ENCODE measurements at places on chromosomes 11 and 22.

- DNase-seq: no peak
Measured at GRCh38 chr11:108111126-108111525, 10.2 kb upstream of the ACAT1 start.

GRCh38 chr11:19055016-19055415, 5.5 kb downstream of the MRGPRX2 start:
- no peak for DNase-seq

GRCh38 chr11:75773595-75774353, 5.2 kb downstream of the DGAT2 start:
- DNase-seq: no peak

DNA sequence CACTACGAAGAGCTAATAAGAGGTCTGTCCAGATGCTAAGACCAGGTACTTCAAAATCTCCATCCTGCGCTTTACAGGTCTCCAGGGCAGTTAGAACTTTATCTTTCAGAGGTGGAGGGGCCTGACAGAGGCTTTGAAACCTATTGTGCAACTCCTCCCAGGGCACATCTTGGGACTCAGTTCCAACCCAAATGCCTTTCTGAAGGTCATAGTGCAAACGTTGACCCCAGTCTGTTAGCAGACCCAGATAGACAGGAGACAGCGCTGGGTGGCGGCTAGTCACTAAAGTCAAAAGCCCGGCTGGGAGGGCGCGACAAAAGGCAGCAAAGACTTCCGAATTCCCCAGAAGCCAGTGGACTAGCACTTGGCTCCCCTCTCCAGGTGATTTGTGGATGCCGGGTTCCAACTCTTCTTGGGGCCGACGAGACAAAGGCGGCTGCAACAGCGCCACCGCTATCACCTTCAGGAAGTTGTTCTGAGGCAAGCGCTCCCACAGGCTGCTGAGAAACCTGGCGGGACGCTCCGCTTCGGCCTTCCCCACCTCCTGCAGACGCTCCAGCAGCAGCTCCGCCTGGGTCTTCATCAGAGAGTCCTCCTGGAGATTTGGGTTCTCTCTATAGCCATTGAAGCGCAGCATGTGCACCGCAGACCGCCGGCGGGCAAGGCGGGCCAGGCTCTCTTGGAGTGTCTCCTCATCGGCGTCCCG, 728 bp downstream of the FANCF start:
- peak; percentile 31 for DNase-seq

DNA sequence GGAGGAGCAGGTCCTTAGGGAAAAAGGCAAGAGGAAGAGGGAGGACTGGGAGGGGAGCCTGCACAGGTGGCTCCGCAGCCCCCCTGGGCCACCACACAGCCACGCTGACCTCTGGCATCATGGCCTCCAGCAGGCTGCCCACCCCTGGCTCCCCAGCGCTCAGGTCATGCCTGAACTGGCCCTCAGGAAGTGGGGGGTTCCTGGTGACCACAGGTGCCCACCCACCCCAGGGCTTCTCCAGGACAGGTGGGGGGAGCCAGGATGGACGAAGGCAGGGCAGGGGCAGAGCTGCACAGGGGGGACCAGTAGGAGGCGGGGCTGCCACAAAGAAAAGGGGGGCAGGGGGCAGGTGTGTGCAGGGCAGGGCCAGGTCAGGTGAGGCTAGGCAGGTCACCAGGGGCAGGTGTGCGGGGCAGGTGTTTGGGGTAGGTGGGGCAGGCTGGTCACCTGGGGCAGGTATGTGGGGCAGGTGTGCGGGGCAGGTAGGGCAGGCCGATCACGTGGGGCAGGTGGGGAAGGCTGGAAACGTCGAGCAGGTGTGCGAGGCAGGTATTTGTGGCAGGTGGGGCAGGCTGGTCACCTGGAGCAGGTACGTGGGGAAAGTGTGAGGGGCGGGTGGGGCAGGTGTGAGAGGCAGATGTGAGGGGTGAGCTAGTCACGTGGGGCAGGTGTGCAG, 997 bp downstream of the DEAF1 start:
- no peak for DNase-seq

GRCh38 chr11:79129702-79130101, 311.1 kb downstream of the TENM4 start:
- no peak for DNase-seq

DNA sequence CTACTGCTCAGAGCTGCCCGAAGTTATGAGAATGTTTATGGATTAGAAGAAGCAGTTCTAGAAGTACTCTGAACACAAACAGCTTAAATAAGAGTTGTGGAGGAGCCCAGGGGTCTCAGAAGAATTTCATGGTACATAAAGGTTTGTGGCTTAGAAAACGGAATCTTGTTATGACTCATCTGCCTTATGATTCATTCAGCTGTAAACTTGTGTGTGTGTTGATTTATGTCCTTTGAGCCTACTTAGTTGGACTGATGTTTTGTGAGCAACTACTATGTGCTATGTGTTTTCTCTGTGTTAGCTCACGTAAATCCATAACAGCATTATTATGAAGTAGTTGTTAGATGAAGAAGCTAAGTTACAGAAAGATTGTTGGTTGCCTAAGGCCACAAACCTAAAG, 203.7 kb downstream of the PGR start:
- no peak for DNase-seq

GRCh38 chr22:42788021-42788420, 67.4 kb upstream of the A4GALT start:
- DNase-seq: no peak

- DNase-seq: no peak
Measured at GRCh38 chr11:83302151-83302550, 16.0 kb upstream of the CCDC90B start.

DNA sequence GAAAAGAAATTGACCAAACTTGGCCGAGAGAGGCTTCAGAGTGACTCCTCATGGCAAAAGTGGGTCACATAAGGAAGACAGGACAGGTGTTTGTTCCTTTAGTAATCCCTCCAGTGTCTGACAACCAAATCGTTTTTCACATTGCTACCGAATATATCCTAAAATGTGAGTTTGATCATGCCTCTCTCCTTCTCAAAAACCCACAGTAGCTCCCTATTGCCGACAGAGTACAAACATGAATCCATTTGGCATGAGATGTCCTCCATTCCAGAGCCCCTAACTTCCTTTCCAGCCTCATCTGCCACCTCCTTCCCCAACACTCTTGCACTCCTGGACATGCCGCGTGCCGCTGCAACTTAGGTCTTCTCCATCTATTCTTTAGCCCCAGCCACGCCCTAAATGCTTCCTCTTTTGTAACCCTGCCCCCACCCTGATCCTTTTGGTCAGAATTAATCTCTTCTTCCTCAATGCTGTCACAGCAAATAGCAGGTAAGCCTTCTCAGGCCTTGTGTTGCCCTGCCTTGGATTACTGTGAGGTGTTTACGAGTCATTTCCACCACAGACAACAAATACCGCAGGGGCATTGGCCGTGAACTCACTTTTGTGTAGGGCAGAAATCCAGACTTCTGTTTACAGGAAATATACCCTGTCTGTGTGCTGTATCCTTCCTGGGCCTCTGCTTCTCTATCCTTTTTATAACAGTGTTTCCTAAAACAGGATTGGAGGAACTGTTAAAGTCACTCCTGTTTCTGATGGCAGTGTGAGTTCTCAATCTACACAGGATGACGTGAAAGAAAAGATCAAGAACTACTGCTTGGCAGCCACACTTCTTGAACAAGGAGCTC, 66.0 kb upstream of the FTH1 start:
- no peak for DNase-seq

DNA sequence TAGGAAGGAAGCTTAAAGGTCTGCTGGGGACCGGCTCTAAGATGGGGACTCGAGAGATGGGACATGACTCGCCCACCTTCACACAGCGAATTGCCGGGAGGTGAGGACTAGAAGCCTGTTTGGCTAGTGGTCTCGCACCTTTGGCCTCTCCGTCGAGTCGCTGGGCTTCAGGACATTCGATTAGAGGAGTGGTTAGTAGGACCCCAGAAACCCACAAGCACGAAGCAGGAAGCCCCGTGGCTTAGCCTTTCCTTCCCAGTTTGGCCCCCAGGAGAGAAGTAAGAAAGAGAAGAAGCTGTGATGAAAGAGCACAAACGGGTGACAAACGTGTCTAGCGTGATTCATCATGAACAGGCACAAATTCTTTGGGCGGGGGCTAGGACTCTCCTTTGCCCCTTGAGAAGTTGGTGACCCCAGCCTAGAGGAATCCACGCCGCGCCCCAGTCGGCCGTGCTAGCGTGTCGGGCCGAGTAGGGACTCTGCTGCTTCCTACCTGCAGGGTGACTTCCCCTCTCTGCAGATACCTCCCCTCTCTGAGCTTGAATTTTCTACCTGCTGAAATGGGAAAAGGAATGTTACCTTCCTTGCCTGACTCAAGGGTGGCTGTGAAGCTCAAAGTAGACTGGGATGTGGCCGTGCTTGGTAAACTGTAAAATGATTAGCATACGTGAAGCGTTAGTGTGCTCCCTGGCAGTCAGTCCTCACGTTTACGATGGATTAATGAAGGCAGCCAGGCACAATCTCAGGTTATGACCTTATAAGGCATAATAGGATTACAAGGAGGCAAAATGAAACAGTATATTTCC, 1.1 kb upstream of the ADM start:
- no peak for DNase-seq

GRCh38 chr11:78576549-78577097, 2.0 kb upstream of the NARS2 start:
- no peak for DNase-seq

DNA sequence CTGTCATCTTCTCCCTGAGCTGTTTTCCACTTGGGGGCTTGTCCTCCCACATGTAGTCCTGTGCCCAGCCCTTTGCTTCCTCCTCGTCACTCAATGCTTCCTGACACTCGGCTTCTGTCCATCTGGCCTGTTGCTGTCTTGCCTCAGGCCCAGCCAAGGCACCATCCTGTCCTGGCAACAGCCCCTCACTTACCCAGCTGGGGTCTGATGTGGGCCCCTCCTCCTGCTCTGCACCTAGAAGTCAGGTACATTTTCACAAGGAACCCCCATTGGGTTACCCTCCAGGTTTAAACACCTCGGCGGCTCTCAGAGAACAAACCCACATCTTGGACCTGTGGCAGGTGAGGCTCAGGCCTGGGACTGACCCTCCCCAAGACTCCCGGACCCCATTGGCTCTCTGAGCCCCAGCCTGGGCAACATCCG, 784.8 kb downstream of the TBC1D22A start:
- DNase-seq: no peak

- DNase-seq: no peak
Measured at GRCh38 chr11:43892851-43893250, 12.2 kb downstream of the ALKBH3 start.

DNA sequence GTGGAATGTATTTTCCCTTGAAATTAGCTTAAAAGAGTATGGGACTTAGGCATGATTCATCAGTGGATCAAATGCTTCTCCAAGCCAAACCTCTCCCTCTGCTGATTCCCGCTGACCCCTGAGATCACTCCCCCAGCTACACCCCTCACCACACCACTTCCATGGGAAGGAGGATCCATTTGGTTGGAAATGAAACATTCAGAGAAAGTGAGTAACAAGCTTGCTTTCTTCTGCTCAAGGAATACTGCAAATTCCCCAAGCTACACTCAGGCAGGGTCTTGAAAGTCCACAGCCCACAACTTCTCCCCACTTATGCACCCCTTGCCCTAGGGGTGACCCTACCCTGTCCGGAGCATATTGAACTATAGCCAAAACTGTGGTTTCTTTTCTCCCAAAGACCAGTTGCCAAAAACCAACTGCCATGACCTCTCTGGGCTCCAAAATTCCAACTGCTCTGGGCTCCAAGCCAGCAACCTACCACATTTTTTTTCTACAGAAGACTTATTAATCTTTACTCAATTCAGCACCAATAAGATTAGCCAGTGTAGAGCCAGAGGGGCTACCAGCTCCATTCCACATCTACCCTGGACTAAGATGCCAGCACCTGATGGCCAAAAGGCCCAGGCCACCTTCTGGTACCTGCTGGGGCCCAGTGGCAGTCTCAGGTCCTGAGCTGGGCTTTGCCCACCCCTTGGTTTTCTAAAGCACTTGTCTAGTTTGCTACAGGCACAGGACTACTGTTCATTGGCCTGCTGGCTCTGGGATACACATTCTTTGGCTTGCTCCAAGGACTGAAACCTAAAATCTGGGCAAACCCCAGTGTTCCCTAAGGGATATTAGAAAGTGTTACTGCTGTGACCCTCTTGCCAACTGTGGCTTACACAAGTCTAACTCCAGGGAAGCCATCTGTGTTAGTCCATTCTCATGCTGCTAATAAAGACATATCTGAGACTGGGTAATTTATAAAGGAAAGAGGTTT, 101.1 kb downstream of the MICAL3 start:
- DNase-seq: no peak

DNA sequence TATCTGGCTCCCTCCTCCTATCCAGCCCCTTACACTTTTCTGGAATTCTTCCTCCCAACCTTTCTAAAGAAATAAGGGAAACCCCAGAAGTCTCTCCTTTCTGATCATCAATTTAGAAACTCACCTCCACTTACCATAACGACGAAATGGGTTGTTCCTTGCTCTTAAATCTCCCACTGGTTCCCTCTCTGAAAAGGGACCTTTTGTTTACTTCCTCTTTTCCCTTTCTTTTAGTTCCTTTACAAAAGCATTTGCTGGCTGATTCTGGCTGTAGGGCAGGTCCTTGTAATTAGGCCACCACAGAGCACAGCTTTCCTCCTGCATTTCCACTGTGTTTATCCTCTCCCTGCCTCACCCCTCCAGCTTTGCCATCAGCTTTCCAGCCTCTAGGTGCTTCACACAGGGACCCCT, 12.0 kb downstream of the JAML start:
- no peak for DNase-seq

- DNase-seq: no peak
Measured at GRCh38 chr22:46039535-46039934, 62.6 kb upstream of the WNT7B start.

- DNase-seq: no peak
Measured at GRCh38 chr11:130882138-130882551, 34.1 kb downstream of the SNX19 start.

- no peak for DNase-seq
Measured at GRCh38 chr22:32748509-32748908, 53.0 kb upstream of the TIMP3 start.

DNA sequence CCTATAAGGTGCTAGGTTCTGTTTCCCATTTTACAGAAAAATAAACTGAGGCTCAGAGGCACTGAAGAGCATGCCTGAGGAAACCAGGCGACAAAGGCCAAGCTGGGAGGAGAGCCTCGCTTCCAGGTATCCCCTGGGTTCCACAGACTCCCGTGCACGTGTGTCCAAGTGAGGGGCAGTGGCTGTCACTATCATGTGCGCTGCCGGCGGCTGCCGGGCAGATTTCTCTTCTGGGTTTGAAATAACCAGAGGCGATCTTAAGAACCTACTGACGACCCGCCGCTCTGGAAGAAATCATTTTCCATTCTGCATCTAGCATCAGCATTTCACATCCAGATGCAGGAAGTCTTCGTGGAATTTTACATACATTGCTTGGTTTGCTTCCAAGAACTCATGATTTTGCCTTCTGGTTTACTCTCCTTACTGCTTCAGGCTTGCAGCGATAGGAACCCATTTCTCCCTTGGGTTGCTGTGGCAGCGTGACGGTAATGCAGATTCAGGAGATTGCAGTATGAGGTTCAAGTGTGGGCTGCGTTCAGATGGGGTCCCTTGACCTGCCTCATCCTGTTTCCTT, 28.6 kb downstream of the ARHGAP8 start:
- no peak for DNase-seq

GRCh38 chr11:26048271-26048670, 283.7 kb upstream of the ANO3 start:
- no peak for DNase-seq

All from stimulated activated CD8-positive, alpha-beta memory T cell treated with anti-CD3 and anti-CD28 coated beads, Interleukin-7, amount 100 ng/mL, for 24 hours (primary cell).